ENCODE measurements at places on chromosomes 12 and 14. TPM values are rescaled to one million over a fixed set of nuclear protein-coding genes. Genes with fewer than 3 reads are reported as not detected.
A peak's percentile ranks its signal among the peaks of the same experiment; 100 is the strongest.

GRCh38 chr12:88185988-88186387 lies 43.9 kb downstream of the TMTC3 start:
- no peak for DNase-seq

- no peak for DNase-seq
Measured at GRCh38 chr12:120455302-120455701, 9.1 kb downstream of the GATC start.

- DNase-seq = no peak
Measured at GRCh38 chr12:6315704-6316597, 5.5 kb downstream of the PLEKHG6 start.

DNA sequence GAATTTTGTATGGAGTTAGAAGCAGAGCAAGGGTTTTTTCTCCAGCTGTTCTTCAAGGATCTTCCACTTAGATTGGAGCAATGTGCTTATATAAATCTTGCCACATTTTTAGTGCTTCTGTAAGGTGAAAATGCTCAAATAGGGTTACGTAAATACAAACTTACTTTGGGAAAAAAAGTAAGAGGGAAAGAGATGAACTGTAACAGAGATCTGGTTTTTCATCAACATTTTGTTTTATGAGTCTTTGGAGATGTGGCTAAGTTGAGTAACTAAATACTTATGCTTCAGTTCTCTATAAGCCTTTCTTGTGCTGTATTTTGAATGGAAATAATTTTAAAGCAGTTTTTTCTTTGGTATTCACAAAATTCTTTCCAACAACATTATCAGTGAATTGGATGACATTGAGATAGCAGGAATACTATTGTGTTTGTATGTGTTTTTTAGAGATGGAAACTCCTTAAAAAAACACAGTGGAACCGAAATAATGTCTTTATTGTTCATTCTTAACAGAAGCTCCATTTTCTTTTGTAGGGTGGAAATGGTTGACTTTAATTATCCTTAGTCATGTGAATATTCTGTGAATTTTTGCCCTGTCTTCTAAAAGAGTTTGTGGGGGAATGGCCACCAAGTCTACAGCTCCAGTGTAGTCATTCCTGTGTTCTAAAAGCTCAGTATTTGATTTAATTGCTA lies 45.7 kb downstream of the NPAS3 start:
- no peak for DNase-seq

GRCh38 chr12:129530984-129531383 lies 372.8 kb downstream of the TMEM132D start:
- DNase-seq = no peak

- no peak for DNase-seq
Measured at GRCh38 chr14:53646925-53647324, 309.7 kb downstream of the BMP4 start.

GRCh38 chr12:12282761-12283425 lies 16.0 kb upstream of the LRP6 start:
- no peak for DNase-seq

- DNase-seq = no peak
Measured at GRCh38 chr12:66345212-66345611, 42.9 kb downstream of the HELB start.

DNA sequence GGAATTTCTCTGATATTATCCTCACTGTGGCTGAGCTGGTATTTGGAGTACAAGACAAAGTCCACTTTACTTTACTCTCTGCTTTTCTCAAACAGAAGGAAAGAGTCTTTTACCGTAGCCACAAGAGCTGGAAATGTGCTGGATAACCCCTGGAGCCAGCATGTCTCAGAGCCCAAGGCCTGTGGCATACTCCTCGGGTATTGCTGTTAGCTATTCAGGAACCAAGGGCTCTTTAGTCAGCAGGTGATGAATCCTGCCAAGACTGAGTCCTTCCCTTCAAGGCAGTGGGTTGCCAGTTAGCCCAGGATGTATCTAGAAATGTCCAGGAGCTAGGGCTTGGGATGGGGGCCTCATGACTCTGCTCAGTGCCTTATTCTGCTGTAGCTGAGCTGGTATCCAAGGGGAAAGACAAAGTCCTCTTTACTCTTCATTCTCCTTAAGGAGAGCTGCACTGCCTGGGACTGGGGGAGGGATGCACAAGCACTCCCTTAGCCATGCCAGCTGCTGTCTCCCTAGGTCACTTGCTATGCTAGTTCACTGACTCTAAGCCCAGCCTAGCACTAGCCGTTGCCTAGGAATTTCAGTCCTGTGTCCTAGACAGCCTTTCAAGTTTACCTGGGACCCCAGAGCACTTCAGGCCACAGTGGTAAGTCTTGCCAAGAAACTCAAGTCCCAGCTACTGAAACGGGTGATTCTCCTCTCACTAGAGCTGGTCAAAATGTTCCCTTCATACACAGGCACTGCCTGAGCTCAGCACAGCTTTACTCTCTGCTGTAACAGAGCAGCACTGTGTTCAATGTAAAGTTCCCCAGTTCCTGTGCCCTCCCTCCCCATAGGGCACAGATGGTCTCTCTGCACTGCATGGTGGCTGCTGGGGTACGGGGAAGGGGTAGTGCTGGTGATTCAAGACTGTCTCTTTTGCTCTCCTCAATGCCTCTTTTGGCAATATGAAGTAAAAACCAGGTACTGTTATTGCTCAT lies 136.4 kb downstream of the SLC35F4 start:
- DNase-seq = no peak

DNA sequence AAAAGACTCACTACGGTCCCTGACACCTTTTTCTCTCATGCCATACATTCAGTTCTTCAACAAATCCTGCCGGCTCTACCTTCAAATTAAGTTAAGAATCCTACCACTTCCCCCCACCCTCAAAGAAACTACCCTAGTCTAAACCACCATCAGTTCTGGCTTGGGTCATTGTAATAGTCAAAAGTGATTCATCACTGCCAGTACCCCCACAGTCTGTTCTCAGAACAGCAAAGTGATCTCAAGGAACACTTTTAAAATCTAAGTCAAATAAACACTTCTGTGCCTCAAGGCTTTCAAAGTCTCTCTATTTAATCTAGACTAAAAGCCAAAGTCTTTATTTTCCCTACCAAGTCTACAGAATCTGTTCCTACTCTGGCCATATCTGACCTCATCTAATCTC lies 12.0 kb upstream of the FAM234B start:
- DNase-seq = no peak

- DNase-seq = no peak
Measured at GRCh38 chr12:118743896-118744700, 237.2 kb upstream of the SRRM4 start.

GRCh38 chr12:114692186-114693058 lies 8.4 kb upstream of the TBX3 start:
- no peak for DNase-seq

DNA sequence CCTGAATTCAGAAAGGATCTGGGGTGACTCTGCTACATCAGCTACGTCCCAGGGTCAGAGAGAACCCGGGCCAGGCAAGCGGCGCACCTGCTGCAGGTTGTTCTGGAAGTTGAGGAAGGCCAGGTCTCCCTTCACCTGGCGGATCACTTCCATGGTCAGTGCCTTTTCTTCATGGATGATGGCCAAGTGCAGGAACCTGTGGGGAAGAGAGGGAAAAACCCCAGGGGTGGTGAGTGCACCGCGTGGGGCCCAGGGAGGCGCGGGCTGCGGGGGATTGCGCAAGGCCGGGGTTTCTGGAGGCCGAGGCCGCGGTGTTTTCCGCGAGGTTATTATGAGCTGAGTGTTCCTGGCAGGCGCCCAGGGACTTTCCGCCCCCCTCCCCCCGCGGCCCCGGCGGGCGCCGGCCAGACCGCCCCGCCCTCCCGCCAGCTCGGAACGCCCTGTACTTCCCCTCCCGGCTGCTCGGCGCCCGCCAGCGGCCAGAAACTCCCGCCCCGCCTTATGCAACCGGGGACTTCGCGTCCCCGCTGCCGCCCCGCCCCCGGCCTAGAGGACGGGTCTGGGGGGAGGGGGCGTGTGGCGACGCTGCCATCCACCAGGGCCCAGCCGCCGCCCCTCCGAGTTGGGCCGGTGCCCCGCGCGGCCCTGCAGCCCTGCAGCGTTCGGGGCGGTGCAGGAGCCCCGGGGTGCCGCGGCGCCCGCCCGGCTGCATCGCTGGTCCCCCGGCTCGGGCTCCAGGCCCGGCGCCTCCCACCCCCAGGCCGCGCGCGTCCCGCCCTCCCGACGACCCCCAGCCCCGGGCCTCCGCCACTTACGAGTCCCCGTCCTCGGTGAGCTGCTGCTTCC lies 723 bp downstream of the NFKBIA start:
- peak; percentile 99 for DNase-seq

DNA sequence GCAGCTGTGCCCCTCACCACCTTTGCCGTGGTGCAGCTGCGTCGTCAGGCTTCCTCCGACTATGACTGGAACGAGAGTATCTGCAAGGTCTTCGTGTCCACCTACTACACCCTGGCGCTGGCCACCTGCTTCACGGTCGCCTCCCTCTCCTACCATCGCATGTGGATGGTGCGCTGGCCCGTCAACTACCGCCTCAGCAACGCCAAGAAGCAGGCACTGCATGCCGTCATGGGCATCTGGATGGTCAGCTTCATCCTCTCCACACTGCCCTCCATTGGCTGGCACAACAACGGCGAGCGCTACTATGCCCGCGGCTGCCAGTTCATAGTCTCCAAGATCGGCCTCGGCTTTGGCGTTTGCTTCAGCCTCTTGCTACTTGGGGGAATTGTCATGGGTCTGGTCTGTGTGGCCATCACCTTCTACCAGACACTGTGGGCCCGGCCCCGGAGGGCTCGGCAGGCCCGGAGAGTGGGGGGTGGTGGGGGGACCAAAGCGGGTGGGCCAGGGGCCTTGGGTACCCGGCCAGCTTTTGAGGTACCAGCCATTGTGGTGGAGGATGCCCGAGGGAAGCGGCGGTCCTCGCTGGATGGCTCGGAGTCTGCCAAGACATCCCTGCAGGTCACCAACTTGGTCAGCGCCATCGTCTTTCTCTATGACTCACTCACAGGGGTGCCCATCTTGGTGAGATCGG lies 2.6 kb downstream of the GPR162 start:
- no peak for DNase-seq

- DNase-seq = no peak
Measured at GRCh38 chr12:28767836-28768348, 381.2 kb upstream of the FAR2 start.

GRCh38 chr14:77804592-77804991 lies 4.7 kb downstream of the ADCK1 start:
- no peak for DNase-seq

DNA sequence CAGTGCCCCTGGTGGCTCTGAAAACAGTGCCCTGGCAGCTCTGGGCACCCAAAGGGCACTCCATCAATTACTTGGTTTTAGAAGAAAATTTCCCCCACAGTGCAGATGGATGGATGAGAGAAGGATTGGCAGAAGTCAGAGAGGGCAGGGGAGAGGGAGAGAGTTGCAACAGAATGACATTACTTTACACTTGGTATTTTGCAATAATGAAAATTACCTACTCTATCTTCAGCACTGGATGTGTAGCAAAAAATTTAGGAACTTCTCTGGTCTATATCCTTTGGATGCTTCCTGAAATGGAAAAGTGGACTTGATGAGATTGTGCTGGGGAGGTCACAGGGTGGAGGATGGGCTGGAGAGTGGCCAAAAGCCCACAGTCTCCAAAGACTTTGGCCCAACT lies 193.2 kb downstream of the CHST11 start:
- DNase-seq = no peak

DNA sequence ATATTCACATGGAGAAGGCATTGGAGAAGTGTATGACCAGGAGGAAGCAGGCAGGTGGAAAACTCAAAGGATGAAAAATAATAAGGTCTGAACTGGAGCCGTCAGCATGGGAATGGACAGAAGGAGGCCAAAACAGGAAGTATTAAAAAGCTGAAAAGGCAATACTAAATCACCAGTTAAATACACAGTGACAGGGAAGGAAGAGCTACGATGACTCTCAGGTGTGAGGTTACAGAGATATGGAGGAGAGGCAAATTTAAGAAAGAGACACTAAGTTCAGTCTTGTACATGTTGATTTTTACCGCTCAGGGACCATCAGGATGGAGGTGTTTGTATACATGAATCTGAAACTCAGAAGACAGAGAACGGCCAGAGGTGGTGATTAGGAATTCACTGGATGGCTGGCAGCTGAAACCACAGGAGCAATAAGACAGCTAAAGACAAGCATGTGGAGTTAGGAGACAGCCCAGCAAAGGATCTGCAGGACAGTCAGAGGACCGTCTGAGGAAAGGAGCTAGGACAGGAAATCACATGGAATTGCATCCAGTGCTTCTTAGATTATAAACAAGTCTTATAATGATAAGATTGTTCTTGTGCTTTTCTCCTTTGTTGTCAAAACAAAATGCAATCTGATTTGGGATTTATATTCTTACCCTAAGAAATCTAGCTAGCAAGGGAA lies 33.9 kb upstream of the CDKN3 start:
- DNase-seq = no peak

DNA sequence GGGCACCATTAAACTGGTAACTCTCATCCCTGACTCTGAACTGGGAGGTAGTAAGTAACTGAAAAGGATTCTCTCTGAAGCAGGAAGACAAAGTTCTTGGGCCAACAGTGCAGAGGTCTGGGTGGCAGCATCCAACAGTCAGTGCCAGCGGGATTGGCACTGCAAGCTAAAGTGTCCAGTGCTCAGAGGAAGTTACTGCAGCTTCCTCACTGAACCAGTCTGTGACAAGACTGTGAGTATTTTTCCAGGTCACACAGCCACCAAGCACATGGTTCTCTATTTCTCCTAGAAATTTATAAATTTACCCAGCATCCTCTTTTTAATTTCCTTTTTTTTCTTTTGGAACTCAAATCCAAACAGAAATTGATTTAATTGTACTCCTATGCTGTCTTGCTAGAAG lies 81.6 kb upstream of the FAR2 start:
- peak; percentile 41 for DNase-seq

GRCh38 chr12:116278279-116278626 lies 760 bp upstream of the MED13L start:
- no peak for DNase-seq

DNA sequence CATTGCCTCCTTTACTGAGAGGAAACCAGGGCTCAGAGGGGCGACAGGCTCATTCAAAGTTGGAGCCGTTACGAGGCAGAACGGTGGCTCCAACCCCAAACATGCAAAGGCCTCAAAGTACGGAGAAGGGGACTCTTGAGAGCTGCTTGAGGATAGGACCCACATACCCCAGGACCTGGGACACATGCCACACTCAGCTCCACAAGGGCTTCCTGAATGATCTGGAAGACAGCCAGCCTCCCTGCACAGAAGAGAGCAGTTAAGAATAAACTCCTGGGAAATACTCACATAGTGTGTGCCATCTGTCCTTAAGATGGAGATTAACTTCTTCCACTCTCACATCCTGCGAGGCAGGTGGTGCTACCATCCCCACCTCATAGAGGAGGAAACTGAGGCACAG lies 26.6 kb upstream of the NXPH4 start:
- DNase-seq = no peak

DNA sequence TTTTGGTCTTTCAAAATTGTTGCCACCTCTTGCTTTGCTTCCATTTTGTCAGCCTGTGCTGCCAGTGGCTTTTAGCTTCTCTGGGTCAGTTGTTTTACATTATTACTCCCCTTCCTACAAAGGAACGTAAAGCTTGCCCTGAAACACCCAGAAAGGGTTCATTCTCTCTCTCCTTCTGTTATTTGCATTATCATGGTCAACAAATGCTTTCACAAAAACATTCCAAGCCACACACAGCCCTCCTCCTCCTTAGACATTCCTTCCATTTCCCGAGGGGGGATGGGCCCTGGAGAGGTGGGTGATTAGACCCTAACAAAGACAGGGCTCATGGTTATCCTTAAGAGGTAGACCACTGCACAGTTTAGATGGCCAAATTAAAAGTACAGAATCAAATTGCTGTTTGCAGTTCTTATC lies 60.4 kb upstream of the SINHCAF start:
- no peak for DNase-seq

G2E3 gene
- total RNA-seq = 8.0 TPM

COPS7A gene
- total RNA-seq = 75.5 TPM

EPYC gene
- not detected for total RNA-seq

LYZ gene
- 8.4 TPM for total RNA-seq

GNS gene
- total RNA-seq = 44.7 TPM

CFAP73 gene
- total RNA-seq = not detected

FAM90A1 gene
- not detected for total RNA-seq

Measured in psoas muscle (tissue), 8 donors.